Peyer's patch (tissue), 4 donors: ENCODE measurements at places on chromosomes 5 and 9. TPM values are rescaled to one million over a fixed set of nuclear protein-coding genes. Genes with fewer than 3 reads are reported as not detected.

DNA sequence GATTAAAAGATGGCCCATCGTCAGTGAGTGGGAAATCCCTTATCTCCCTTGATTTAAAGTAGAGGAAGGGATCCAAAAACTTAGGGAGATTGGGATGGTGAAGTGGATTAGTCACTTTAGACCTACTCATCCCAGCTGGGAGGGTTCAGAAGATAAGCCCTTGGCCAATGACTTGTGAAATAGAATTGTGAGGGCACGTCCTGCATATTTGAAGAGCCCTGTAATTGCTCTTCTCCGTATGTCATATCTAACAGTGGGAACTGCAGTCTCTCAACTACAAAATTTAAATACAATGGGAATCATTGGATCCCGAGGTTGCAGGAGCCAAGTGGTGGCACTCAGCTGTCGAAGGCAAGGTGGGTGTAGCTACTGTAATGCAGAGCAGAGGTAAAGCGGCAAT lies 65.4 kb upstream of the C9orf72 start:
- no peak for DNase-seq

DNA sequence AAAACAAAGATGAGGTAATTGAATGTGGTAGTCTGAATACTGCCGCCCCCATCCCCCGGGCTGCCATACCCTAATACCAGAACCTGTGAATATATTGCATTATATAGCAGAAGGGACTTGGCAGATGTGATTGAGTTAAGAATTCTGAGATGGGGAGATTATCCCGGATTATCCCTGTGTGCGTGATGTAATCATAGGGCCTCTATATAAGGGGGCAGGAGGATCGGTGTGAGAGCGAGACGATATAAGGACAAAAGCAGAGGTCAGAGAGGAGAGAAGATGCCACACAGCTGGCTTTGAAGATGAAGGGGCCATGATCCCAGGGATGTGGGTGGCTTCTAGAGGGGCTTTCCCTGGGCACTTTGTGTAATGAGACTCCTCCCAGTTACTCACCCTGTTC lies 101.7 kb upstream of the TLE1 start:
- DNase-seq, result no peak

- DNase-seq, result no peak
These were observed 1093.7 kb upstream of the ACO1 start for GRCh38 chr9:31290731-31291130.

DNA sequence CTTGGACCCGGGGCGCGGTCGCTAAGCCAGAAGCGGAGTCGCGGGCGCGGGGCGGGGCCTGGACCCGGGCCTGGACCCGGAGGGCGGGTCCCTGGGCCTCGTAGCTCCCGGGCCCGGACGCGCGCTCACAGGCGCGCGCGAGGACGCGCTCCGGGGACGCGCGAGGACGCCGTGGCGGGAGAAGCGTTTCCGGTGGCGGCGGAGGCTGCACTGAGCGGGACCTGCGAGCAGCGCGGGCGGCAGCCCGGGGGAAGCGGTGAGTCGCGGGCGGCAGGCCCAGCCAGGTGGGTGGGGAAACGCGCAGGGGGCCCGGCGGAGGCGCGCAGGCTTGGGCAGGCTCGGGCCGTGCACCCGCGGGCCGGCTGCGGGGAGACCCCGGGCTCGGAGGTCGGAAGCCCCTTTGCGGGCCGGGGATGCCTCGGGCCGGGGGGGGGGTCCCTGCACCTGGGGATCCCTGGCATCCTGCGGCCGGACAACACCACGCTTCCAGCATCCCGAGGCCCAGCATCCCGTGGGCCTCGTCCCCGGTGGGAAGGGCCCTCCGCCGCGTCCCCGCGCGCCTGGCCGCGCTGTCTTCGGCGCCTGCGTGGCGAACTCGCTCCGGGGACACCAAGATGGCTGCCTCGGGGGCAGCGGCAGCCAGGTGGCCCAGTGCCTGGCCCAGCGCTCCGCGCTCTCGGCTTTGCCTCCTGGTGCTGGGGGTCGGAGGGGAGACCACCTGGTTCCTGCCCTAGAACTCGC lies at the start of gene SFXN1:
TSS of gene SFXN1 (plus strand) at position 177 of the 741 bp plus-strand sequence. CDS start 13,544 bp downstream, outside the sequence.
- DNase-seq, result peak; percentile 86

DNA sequence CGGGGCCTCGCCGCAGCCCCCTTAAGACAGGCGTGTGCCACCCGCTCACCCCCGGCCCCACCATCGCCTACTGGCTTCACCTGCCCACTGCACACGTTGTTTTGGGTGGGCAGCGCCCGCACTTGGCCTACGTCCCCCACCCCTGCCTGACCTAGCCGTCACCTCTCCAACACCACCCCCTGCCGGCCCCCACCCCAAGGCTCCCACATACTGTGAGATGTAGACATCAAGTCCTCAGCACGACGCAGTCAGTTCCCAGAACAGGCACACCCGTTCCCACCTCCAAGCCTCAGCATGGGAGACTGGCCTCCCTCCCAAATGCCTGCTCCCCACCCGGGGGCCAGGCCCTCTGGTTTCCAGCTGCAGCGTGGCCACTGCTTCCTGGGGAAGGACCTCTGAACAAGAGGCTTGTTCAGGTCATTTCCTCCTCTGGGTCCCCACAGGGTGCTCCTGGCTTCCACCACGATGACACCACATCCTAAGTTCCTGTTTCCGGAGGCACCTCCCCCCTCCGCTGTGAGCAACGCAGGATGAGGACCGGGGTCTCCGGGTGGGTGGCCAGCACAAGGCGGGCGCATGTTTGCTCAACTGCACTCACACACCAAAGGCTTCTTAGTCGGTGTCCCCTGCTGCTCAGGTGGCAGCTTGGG lies 11.3 kb downstream of the DBN1 start:
- DNase-seq, result no peak

DNA sequence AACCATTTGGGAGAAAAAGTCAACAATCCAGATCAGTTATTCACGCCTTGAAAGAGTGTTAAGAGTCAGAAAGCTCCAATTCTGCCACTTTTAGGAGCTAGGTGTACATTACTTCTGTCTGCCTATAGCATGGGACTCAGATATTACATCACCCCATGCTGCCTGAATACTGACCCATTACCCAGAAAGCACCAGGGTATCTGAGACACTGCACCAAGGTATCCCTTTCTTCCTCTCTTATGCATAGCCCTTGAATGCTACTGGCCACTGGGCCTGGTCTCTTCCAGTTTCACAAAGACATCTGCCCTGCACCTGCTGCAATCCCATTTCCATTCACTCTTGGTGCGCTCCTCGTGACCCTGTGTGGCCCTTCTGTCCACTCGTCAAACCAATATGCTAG lies 2.6 kb downstream of the STRBP start:
- no peak for DNase-seq

DNA sequence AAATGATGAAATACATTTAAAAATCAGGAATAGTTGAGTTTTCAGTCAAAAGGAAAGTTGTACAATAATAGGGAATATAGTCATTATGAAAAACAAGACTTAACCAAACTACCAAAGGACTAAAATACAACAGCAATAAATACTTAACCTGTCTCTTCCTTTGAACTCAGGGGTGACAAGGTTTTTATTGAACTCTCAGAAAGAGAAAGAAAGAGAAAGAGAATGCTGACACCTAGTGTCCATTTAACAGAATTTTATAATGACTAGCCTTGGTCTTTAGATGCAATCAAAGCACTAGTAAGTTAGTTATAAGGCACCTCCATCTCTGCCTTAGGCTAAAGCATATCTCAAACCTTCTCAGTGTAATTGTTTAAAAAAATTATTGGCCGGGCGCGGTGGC lies 47.5 kb downstream of the UIMC1 start:
- DNase-seq, result no peak

DNA sequence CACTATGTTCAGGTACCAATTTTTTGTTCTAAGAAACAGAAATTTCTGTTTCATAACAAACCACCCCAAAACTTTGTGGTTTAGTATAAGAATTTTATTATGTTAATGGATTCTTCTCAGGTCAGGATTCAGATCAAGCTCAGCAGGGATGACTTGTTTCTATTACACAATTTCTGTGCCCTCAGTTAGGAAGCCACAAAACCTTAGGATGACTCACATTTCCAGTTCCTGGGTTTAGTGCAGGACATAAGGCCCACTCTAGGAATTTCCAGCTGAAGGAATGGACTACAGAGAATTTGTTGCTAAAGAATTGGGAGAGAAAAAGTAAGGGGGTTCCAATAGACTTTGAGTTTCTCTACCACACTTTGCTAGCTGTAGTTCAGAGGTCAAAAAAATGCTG lies 629.3 kb downstream of the ANXA1 start:
- DNase-seq, result no peak

- DNase-seq, result no peak
These were observed 15.4 kb downstream of the CERT1 start for GRCh38 chr5:75496026-75496425.

- peak; percentile 65 for DNase-seq
These were observed 1.1 kb upstream of the DNAJB5 start for GRCh38 chr9:34988218-34989002.

- no peak for DNase-seq
These were observed 175.1 kb upstream of the PCSK5 start for GRCh38 chr9:75715360-75715759.

DNA sequence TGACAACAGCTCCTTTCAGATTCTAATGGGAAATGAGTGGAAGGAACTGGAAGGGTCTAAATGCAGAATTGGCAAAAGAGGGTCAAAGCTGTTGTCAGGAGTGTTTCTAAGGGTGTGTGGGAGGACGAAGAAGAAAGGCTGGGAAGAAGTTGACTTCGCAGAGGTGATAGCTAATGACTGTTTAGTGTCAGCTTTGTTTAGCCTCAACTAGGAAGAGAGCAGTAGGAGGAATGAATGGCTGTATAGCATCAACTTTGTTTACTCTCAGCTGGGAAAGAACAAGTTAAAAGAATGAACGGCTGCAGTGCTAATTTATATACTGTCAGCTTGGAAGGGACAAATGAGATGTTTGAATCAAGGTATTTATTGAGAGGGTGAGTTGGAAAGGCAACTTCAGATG lies 5.9 kb upstream of the LIX1 start:
- no peak for DNase-seq

DNA sequence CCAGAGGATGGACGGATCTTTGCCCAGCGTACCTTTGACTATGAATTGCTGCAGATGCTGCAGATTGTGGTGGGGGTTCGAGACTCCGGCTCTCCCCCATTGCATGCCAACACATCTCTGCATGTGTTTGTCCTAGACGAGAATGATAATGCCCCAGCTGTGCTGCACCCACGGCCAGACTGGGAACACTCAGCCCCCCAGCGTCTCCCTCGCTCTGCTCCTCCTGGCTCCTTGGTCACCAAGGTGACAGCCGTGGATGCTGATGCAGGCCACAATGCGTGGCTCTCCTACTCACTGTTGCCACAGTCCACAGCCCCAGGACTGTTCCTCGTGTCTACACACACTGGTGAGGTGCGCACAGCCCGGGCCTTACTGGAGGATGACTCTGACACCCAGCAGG lies 1.9 kb downstream of the PCDHGC5 start:
- no peak for DNase-seq

- no peak for DNase-seq
These were observed 215.0 kb downstream of the GAPVD1 start for GRCh38 chr9:125476645-125477044.

- peak; percentile 36 for DNase-seq
These were observed 932 bp downstream of the SLC12A2 start for GRCh38 chr5:128084228-128085167.

DNA sequence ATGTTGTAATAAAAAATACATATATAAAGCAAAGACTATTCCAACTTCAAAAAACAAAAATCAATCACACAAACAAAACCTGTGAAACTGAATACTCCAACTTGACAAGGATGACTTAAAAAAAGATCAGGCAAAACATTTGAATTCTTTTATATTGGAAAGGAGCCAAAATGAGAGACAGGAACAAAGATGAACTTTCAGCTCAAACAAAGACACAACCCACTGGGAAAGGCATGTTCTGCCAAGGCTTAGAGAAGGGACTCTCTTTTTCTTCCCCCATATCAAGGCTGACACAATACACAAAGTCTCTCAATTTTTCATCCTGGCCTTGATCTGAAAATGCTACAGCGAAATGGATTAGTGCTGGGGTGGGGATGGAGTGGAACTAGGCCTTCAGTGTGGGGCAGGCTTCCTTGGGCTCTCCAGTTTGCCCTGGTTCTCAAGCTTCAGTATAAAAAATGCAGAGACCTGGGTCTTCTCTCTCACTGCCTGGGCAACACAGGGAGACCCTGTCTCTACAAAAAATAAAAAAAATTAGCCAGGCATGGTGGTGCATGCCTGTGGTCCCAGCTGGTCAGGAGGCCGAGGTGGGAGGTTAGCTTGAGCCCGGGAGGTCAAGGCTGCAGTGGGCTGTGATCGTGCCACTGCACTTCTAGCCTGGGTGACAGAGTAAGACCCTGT lies 11.6 kb upstream of the FAM169A start:
- no peak for DNase-seq

- no peak for DNase-seq
These were observed 16.5 kb upstream of the CXXC5 start for GRCh38 chr5:139631520-139632165.

- no peak for DNase-seq
These were observed 209.4 kb downstream of the PIK3R1 start for GRCh38 chr5:68424799-68425537.

- DNase-seq, result peak; percentile 42
These were observed 239.0 kb downstream of the SYK start for GRCh38 chr9:91040371-91041215.

DNA sequence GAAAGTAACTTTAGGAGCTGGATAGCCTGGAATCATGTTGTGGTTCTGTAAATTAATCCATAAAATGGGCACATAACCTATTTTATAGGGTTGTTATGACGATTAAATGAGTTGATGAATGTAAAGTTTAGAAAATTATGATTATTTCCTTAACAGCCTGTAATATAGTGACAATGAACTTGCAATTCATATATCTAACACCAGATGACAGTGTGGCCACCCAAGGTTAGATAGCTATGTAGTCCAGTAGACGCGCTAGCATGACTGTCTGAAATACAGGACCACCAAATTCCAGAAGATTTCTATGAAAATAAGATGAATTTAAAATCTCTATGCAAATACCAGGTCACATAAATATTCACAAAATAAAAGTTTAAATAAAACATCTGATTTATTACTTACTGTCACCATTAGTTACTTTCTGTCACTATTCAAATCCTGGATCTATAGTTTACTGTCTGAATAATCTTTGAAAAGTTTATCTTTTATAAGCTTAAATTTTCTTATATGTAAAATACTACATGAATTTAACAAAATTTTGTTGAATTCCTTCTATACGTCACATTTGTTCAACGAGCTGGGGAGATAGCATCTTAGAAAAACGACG lies 26.1 kb upstream of the MACIR start:
- DNase-seq, result no peak

DNA sequence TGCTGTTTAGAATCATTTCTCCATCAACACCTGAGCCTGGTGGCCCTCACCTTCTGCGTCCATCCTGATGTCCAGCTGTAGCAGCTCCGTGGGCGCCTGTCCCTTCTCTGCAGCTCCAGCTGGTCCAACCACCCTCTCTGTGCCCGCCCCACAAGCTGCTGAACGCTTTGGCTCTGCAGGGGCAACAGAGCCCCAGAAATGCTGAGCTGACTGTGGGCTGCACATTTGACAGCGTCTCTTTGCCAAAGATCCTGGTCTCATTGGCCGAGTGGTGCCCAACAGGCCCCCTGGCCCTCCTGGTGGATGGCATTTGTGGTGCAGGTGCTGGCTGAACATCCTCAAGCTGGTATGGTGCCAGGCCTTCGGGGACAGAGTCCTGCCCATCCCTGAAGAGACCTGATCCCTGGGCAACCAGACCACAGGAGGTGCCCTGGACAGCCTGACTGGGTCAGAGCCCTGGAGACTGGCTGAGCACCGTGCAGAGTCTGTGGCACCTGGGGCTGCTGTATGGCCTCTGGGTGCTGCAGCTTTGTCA lies 25.3 kb upstream of the CEP72 start:
- no peak for DNase-seq

Gene ADAMTS16
- total RNA-seq, result not detected

Gene ZNF483
- total RNA-seq, result 3.5 TPM

Gene IFNK
- not detected for total RNA-seq

Gene IRX2
- not detected for total RNA-seq

Gene LRRC19
- total RNA-seq, result 6.6 TPM

Gene RABL6
- 155 TPM for total RNA-seq

Gene GRXCR2
- not detected for total RNA-seq

Gene IFNA13
- not detected for total RNA-seq

Gene PCDHGA4
- 0.57 TPM for total RNA-seq
